ENCODE measurements at places on chromosomes 12 and 14.

DNA sequence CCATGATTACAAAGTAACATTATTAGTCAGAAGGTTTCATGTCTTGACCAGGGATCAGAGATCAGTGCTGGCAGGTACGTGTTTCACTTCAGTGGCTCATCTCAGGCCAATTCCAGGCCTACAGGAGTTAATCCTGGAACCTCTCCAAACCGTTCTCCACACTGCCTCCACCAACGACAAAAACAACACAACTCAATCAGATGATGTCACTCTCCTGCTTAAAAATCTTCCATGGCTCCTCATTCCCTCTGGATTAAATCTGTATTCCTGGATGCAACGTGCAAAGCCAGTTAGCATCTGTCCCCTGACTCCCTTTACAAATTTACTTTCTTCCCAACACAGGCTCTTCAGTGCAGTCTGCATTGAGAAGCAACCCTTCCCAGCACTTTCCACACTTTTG is 34.3 kb upstream of the TXNRD1 start:
- no peak for DNase-seq

- DNase-seq = no peak
These were observed 1552.1 kb downstream of the AACS start for GRCh38 chr12:126617312-126617711.

DNA sequence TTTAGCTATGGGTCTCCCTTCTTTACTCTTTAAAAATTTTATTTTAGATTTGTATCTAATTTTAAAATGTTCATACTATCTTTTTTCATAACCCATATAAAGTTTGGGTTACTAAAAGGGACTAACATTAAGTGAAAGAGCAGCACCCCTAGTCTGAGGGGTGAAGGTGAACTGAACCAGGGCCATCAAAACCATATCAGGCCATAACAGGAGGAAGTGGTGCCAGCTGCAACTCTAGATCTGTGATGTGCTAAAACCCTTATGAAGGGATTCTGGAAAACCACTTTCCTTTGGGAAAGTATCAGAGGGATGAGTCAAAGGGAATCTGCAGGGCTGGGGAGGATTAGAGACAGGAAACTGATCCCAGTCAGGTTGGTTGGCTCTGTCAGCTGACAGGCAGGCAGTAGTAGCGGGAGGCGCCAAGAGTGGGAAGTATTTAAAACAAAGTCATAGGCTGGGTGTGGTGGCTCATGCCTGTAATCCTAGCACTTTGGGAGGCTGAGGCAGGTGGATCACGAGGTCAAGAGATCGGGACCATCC is 162.5 kb downstream of the PPM1H start:
- no peak for DNase-seq

- DNase-seq = no peak
These were observed 671 bp downstream of the SPTB start for GRCh38 chr14:64878837-64879634.

DNA sequence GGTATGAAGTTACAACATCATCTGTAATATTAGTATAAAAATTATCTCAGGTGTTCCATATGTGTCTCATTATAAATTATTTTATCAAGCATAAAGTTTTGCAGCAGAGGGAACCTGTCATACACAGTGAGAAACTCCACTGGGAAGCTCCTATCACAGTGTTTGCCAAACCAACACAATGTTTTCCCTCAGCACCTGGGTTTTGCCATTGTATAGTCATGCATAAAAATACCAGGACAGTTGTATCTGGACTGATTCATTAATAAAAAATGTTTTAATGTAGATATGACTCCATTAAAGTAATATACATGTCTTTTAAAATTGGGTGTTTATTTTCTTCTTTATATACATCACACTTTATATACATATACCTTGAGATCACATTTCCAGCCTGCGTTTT is 56.6 kb downstream of the METTL25 start:
- no peak for DNase-seq

DNA sequence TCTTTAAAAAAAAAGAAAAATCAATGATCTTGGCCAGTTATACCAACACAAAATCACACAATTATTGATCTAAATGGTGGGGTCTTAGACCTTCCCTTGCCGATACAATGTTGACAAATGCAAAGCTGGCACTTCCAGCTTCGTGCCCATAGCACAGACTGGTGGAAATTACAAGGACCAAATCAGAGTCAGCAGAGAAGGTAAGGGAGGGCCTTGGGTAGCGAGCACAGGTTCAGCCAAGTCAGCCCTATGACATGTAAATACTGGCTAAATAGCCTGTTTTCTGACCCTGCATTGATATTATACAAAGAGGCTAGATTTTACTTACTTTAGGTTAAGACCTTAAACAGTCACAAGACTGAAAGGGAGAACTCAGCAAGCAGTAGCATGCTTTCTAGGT is 30.3 kb upstream of the WDR89 start:
- DNase-seq = no peak

DNA sequence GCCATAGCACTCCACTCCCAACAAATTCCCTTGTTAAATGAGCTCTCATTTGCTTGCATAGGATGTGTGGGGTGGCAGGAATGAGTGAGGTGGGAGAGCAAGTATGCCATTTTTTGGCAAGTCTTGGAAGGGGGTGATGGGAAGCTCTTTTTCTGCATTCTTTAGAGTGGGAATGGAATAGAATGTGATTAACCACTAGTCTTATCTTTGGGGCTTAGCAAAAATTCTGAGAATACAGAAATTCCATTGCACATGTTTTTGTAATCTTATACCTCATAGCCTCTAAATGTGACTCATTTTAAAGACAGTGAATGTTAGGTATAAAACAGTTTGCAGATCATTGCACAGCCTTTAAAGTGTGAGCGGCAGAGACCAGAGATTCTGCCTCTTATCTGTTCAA is 28.4 kb upstream of the NEDD1 start:
- DNase-seq = no peak

- DNase-seq = no peak
These were observed 102.9 kb downstream of the RASSF9 start for GRCh38 chr12:85733221-85733840.

DNA sequence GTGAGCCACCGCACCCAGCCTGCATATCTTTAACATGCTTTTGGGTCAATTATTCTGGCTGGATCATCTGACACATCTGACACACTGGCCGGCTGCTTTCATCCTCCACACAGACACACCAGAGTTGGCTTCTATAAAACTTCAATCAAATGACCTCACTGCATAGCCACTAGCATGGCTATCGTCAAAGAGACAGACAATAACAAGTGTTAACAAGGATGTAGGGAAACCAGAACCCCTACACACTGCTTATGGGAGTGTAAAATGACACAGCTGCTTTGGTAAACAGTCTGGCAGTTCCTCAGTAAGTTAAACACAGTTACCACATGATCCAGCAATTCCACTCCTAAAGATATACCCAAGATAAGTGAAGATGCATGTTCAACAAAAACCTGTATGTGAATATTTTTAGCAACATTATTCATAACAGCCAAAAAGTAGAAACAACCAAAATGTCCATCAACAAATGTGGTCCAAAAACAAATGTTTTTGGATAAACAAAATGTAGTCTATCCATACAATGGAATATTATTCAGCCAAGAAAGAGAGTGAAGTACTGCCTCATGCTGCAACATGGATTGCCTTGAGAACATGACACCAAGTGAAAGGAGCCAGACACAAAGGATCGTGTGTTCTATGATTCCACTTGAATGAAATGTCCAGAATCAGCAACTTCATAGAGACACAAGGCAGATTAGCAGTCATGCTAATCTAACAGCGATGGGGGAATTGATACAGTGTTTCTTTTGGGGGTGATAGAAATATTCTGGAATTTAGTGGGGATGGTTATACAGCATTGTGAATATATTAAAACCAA is 10.1 kb downstream of the KDM2B start:
- DNase-seq = no peak

- DNase-seq = no peak
These were observed 64.5 kb downstream of the TMTC3 start for GRCh38 chr12:88206601-88207000.

DNA sequence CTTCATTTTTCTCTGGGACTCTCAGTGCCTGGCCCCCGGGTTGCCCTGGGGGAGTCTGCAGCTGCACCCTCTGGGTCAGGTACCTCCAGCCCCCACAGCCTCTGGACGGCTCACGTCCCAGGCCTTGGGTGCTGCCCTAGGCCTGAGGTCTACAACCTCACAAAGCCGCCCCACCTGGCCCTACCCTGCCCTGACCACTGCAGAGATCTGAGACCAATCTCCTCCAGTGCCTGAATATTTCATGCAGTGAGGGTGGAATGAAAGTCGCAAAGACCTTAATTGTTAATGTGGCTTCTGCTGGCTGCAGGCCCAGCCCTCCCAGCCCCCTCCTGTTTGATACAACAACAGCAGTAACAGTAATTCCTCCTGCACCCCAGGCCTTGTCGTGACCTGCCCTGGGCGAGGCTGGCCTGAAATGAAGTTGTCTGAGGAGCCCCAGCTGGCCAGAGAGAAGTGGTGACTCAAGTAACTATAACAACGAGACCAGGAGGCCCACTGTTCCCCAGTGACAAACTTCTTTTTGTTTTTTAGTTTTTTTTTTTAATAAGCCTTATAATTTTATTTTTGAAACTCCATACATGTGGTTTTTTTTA is 8.8 kb upstream of the CCDC85C start:
- DNase-seq = no peak

DNA sequence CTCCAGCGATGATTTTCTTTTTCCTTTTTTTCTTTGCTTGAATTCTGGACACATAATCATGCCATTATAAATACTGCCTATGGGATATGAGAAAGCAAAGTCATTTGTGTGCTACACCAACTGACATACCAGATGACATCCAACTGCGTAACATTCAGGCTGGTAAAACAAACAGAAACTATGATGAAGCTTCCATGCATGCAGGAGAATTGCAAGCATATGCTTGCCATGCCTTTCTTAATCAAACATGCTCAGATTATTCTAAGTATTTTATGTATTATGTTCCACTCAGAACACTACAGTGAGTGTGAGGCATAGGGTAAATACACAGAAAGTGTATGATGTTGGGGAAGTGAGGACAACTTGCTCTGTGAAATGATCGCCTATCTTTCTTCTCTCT is 97.4 kb downstream of the C12orf50 start:
- no peak for DNase-seq

DNA sequence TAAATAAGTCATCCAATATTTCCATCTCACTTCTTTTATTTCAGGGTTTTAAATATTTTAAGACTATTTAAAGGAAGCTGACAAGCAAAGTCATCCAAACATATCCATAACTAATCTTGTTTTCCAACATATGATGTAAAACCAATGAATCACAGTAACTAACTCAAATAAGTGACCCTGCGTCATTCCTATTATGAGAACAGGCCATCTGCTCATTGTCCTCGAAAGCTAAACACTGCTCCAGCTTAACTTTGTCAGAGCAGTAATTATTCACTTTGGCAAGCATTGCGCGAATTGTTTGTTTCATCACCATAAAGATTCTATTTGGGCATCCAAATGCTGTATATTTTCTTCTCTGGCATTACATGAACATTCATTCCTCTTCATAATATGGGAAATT is 99.1 kb downstream of the CAPZA3 start:
- no peak for DNase-seq

- no peak for DNase-seq
These were observed 503 bp downstream of the HOXC12 start for GRCh38 chr12:53955036-53955775.

- no peak for DNase-seq
These were observed 204.5 kb upstream of the PPFIA2 start for GRCh38 chr12:81963636-81964035.

Measured in NCI-H2081 treated with DMSO at 0.1 percent for 48 hours (cell line).